ENCODE measurements at places on chromosomes 3 and 15. TPM values are rescaled to one million over a fixed set of nuclear protein-coding genes. Genes with fewer than 3 reads are reported as not detected.
A peak's percentile ranks its signal among the peaks of the same experiment; 100 is the strongest.

Gene ACAN
- not detected for total RNA-seq

Gene MCTP2
- 0.24 TPM for total RNA-seq

Gene HEXA
- 41.9 TPM for total RNA-seq

Gene SEC11A
- total RNA-seq: 90.2 TPM

Gene SYNPR
- not detected for total RNA-seq

Gene HIGD2B
- total RNA-seq: not detected

Gene GPR149
- not detected for total RNA-seq

Gene FGD5
- 4.4 TPM for total RNA-seq

DNA sequence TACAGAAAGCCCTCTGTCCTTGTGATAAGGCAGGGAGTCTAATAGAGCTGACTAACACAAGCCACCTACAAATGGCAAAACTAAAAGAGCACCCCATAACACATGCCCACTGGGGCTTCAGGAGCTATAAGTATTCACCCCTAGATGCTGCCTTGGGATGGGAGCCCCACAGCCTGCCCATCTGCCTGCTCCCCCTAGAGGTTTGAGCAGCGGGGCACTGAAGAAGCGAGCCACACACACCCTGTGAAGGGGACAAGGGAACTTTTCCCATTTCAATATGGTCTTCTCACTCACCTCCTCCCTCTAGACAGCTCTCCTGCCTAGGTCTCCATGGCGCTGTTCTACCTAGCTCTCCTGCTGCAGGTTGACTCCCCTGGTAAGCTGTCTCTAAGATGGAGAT lies 261.0 kb downstream of the SHQ1 start:
- no peaks in the 10 kb centered on the region for H3K4me1 ChIP-seq
- no peak for DNase-seq
- H3K36me3 ChIP-seq: no peaks in the 10 kb centered on the region

GRCh38 chr3:81490541-81491288 lies 270.7 kb downstream of the GBE1 start:
- peaks cover 9% of the 10 kb centered on the region for H3K4me1 ChIP-seq
- H3K27me3 ChIP-seq: no peaks in the 10 kb centered on the region
- no peak overlapping the region for H3K27ac ChIP-seq
- peak; percentile 26 for DNase-seq

DNA sequence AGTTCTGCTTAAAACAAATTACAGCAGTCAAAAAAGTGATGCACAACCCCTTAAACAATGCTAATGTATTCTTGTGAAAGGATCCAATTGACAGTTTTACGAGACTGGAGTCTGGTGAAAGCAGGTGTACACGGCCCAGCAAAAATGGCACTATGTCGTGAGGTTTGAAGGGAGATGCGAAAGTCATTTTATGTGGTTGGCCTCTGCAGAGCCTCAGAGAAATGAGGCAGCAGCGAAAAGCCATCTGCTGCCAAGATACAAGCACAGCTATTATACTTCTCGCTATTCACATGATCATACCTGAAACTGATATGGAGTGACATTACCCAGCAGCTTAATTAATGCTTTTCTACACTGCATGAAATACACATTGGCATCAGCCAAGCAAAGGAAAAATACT lies 36.4 kb downstream of the MECOM start:
- H3K4me1 ChIP-seq: no peaks in the 10 kb centered on the region
- H3K27me3 ChIP-seq: no peaks in the 10 kb centered on the region
- no peak overlapping the region for H3K4me3 ChIP-seq
- H3K36me3 ChIP-seq: no peaks in the 10 kb centered on the region
- no peak for DNase-seq

GRCh38 chr3:24023197-24023596 lies 78.1 kb downstream of the NR1D2 start:
- no peak overlapping the region for H3K27ac ChIP-seq
- H3K4me1 ChIP-seq: no peaks in the 10 kb centered on the region
- H3K27me3 ChIP-seq: no peaks in the 10 kb centered on the region
- DNase-seq: no peak

DNA sequence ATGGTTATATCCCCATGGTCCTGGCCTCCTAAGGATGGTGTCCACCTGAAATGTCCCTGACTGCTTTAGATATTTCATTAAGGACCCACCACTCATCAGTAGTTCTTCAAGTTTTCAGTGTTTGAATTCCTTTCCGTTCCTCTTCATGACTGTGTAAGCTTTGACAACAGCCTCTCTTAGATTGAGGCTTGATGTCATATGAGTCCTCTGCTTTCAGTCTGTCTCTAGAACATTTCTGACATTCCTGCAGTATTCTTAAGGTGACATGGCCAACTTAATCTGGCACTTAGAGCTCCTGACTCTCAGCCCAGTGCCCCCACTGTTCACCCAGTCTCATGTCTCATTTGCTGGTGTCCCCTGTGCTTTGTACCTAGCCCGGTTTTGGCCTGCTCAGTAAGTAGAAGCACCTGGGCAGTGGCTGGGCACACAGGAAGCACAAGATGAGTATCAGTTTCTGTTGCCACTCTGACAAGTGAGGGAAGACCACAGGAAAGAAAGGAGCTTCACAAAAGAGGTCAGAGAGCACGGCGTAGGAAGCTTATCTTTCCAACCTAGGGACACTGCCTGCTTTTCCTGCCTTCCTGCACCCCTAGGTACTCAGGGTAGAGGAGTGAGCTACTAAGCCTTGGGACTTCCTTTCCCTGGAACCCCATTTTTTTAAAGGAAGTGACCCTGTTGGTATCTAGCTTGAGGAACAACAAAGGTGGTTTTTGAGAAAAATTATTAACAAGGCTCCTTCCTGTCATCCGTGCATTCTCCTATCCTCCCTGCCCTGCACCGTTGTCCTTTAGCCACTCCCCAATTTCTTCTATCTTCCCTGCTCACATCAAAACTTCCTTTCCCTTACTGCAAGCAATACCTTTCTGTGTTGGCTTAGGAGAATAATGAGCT lies 103.1 kb downstream of the KLHL25 start:
- peak overlapping the region; percentile 11 for H3K27ac ChIP-seq
- no peaks in the 10 kb centered on the region for H3K36me3 ChIP-seq
- no peaks in the 10 kb centered on the region for H3K27me3 ChIP-seq
- peaks cover 32% of the 10 kb centered on the region for H3K4me1 ChIP-seq
- H3K4me3 ChIP-seq: no peak overlapping the region
- no peak for DNase-seq

GRCh38 chr3:191119415-191120295 lies 79.4 kb upstream of the OSTN start:
- H3K36me3 ChIP-seq: no peaks in the 10 kb centered on the region
- DNase-seq: no peak
- no peak overlapping the region for H3K4me3 ChIP-seq
- H3K27ac ChIP-seq: no peak overlapping the region

- no peaks in the 10 kb centered on the region for H3K36me3 ChIP-seq
- H3K27me3 ChIP-seq: no peaks in the 10 kb centered on the region
- H3K27ac ChIP-seq: no peak overlapping the region
- H3K4me3 ChIP-seq: no peak overlapping the region
- no peaks in the 10 kb centered on the region for H3K4me1 ChIP-seq
- DNase-seq: no peak
Measured at GRCh38 chr3:112956351-112956750, 18.6 kb downstream of the CD200R1 start.

GRCh38 chr3:25495726-25496253 lies 67.7 kb downstream of the RARB start:
- H3K4me3 ChIP-seq: no peak overlapping the region
- H3K27me3 ChIP-seq: no peaks in the 10 kb centered on the region
- H3K36me3 ChIP-seq: no peaks in the 10 kb centered on the region

- H3K27me3 ChIP-seq: no peaks in the 10 kb centered on the region
- H3K4me3 ChIP-seq: no peak overlapping the region
- no peak for DNase-seq
- H3K36me3 ChIP-seq: no peaks in the 10 kb centered on the region
- no peak overlapping the region for H3K27ac ChIP-seq
Measured at GRCh38 chr3:67559029-67559605, 95.3 kb downstream of the SUCLG2 start.

GRCh38 chr3:31268868-31269267 lies 263.9 kb upstream of the STT3B start:
- H3K27me3 ChIP-seq: no peaks in the 10 kb centered on the region
- no peak overlapping the region for H3K4me3 ChIP-seq
- no peaks in the 10 kb centered on the region for H3K36me3 ChIP-seq
- H3K27ac ChIP-seq: no peak overlapping the region
- DNase-seq: no peak

GRCh38 chr3:45966371-45966791 lies 23.1 kb downstream of the CXCR6 start:
- peaks cover 97% of the 10 kb centered on the region for H3K36me3 ChIP-seq
- H3K4me1 ChIP-seq: peaks cover 29% of the 10 kb centered on the region
- no peaks in the 10 kb centered on the region for H3K27me3 ChIP-seq
- H3K4me3 ChIP-seq: no peak overlapping the region
- no peak overlapping the region for H3K27ac ChIP-seq

- no peaks in the 10 kb centered on the region for H3K27me3 ChIP-seq
- no peak for DNase-seq
- no peaks in the 10 kb centered on the region for H3K36me3 ChIP-seq
- H3K4me3 ChIP-seq: no peak overlapping the region
- no peaks in the 10 kb centered on the region for H3K4me1 ChIP-seq
Measured at GRCh38 chr3:24595796-24596195, 101.1 kb upstream of the THRB start.

DNA sequence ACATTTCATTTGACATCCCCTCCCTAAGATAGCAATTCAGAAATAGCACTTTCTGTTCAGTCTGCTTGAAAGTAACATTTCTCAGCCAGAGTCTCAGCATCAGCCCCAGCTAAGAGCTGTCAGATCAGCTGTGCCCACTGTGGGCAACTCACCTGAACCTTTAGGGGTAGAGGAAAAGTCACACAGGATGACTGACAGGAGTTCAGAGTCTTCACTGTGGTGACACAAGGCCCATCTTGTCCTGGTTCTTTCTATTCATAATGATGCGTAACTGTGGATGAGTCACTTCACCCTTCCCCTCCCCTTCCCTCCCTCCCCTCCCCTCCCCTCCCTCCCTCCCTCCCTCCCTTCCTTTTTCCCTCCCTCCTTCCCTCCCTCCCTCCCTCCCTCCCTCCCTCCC lies 96.1 kb upstream of the RASGRP1 start:
- no peaks in the 10 kb centered on the region for H3K4me1 ChIP-seq
- DNase-seq: no peak
- no peaks in the 10 kb centered on the region for H3K27me3 ChIP-seq
- H3K36me3 ChIP-seq: no peaks in the 10 kb centered on the region
- no peak overlapping the region for H3K27ac ChIP-seq

GRCh38 chr3:153840487-153840886 lies 280.7 kb upstream of the ARHGEF26 start:
- H3K4me3 ChIP-seq: no peak overlapping the region
- H3K27ac ChIP-seq: no peak overlapping the region
- no peaks in the 10 kb centered on the region for H3K27me3 ChIP-seq

DNA sequence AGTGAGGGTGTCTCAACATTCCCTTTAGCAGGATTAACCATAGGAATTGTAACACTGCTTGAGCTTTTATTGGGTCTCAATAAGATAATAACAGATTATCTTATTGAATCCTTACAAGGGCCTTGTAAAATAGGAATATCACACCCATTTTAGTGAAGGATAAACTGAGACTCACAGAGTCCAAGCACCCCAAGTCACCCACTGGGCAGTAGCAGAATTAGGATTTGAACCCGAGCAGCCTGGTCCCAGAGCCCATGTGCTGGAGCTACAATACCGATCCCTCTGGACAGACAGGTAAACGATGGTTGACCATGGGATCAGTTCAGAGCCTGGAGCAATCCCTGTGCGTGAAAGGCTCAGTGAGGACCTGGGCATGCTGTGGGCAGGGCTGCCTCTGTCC lies 56.3 kb upstream of the MRPS22 start:
- no peaks in the 10 kb centered on the region for H3K36me3 ChIP-seq
- DNase-seq: no peak
- no peaks in the 10 kb centered on the region for H3K4me1 ChIP-seq
- no peaks in the 10 kb centered on the region for H3K27me3 ChIP-seq

DNA sequence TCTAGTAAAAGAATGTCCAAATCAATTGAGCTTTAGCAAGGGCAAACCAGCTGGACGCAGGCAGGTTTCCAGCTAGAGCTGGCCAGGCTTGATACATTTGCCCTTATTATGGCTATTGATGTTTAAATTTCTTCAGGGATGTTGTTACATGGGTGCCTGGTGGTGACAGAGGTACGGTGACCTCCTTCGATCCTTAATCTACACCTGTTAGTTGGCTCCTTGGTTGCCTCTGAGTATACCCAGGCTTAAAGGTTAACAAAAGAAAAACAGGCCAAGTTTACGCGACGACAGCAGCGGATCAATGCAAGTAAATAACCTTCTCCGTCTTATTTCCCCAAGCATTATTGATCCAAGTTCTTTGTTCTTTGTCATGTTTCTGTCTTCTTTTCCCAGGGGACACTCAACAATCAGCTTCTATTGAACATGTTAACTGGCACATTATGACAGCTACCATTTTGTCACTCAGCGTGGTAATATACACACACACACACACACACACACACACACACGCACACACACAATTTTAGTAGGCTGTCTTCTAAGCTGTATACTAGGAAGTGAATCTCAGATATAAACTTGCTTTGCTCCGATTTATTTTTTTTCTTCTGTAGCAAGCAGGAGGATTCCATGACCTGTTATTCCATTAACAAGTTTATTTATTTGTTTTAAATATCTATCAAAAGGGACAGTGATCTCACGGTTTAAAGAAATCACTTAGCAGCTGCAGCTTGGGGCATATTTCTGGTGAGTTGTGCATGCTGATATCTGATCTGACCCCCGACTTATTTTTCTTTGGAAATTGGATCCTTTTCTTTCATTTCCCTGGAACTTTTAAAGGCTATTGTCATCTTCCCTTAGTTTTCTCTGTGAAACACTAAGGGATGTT lies 844.7 kb downstream of the MCTP2 start:
- H3K27me3 ChIP-seq: no peaks in the 10 kb centered on the region
- no peak overlapping the region for H3K27ac ChIP-seq
- H3K4me1 ChIP-seq: no peaks in the 10 kb centered on the region
- no peak for DNase-seq

Measured in gastrocnemius medialis (tissue), 4 donors.